Hippocampal formation (tissue), 2 donors: ENCODE measurements at places on chromosomes 1 and 21.
A peak's percentile ranks its signal among the peaks of the same experiment; 100 is the strongest.

DNA sequence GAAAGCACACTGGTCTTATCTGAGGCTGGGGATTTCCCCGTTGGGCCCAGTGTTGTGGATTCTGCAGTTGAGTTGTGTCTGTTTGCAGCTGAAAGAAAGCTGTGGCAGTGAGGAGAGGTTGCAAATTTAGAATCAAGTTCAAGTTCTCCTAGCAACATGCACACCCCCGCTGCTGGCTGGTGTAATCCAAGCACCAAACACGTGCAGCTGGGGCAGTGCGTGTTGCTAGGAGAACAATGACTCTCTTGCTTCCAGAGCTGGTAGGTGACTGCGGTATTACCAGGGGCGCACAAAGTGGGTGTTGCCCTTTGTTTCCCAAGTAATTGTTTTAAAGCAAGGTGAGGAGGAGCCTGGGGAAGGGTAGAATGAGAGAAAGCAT lies 91.5 kb downstream of the IER5 start:
- DNase-seq, result peak; percentile 52

- no peak for DNase-seq
Observed at GRCh38 chr1:164667001-164667400, 108.0 kb downstream of the PBX1 start.

- peak; percentile 36 for DNase-seq
Observed at GRCh38 chr21:36330904-36331303, 10.9 kb downstream of the MORC3 start.

GRCh38 chr1:19639999-19640362 lies 4.1 kb upstream of the NBL1 start:
- DNase-seq, result no peak

- DNase-seq, result no peak
Observed at GRCh38 chr1:37476460-37477197, 2.2 kb downstream of the ZC3H12A start.
